ENCODE measurements at places on chromosomes 11 and 22. TPM values are rescaled to one million over a fixed set of nuclear protein-coding genes. Genes with fewer than 3 reads are reported as not detected.

DNA sequence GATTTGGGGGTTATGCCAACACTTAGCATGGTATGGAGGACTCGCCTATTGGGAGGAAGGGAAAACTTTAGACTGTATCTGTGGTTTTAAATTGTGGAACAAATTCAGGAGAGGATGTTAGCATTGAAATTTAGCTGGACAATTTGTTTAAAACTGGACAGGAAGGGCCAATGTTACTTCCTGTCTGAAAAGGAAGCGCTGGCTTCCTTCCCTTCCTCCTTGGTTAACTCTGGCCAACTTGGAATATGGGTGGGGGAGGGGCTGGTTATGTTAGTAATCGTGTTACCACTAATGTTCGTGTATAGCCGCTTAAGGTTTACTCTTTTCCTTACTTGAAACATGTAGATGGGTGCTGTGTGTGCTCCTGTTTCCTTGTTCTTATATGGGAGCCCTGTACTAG is 13.9 kb downstream of the CTNND1 start:
- H3K27me3 ChIP-seq: no peaks in the 10 kb centered on the region
- no peak overlapping the region for H3K27ac ChIP-seq
- H3K4me3 ChIP-seq: no peak overlapping the region
- DNase-seq: no peak
- H3K4me1 ChIP-seq: no peaks in the 10 kb centered on the region

DNA sequence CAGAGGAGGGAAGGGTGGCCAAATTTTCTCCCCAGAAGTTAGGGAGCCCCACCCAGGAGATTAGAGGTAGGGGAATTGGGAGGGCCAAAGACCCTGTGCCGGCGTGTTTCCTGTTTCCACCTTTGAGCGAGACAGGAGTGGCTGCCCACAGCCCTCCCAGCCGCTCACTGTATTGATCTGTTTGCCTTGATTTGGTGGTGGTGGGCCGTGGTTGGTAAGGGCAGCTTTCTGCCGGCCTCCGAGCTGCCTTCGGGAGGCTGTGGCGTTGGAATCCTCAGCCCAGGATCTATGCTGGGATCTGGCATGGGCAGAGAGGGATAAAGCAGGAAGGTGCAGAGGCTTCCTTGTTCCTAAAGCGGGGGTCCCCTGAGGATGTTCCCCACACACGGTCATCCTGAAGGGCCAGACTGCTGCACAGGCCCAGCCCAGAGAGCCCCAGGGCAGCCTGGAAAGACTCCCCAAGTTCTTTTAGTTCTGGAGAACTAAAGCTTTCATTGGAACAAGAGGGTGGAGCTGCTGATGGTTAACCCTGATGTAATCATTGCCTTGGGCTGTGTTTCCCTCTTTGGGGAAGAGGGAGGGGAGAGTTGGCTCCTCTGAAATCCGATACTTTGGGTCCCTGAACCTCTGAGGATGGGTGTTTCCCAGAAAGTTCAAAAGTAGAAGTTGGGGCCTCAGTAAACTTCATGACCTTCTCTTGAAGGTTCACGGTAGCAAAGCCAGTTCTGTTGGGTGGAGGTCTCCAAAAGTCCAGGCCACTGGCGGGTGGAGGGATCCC is 7.2 kb downstream of the FAM83F start:
- H3K27me3 ChIP-seq: no peaks in the 10 kb centered on the region
- H3K27ac ChIP-seq: no peak overlapping the region
- H3K36me3 ChIP-seq: no peaks in the 10 kb centered on the region

Gene C11orf91
- total RNA-seq: not detected

DNA sequence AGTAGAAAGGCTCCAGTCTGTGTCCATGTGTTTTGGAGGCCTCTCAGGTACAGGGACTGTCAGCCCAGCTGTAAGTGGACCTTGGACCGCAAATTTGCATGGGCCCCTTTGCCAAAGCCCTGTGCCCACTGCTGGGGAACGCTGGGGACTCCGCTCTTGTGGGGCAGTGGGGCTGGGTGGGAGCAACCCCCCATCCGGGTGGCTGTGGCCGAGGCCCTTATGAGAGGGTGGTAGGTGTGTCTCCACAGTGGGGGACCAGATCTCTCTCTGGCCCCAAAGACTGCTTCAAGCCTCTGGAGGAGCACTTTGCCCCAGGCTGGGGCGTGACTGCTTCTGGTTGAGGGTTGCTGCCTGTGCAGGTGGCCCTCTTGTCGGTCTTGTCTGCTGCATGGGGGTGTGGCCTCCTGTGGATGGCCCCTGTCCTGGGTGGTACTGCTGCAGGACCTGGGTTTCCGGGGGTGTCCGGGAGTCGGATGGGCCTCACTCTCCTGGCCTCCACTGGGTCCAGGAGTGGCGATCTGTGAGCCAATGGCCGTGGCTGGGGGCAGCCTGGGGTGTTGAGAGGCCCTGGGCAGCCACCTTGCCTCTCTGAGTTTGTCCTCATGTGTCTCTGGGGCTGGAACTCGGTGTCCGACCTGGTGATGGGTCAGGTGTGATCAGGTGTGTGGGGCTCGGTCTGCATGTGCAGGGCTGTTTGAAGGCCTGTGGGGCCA is 15.9 kb downstream of the KCNQ1 start:
- no peak for DNase-seq
- H3K36me3 ChIP-seq: no peaks in the 10 kb centered on the region
- no peaks in the 10 kb centered on the region for H3K27me3 ChIP-seq
- H3K27ac ChIP-seq: no peak overlapping the region

DNA sequence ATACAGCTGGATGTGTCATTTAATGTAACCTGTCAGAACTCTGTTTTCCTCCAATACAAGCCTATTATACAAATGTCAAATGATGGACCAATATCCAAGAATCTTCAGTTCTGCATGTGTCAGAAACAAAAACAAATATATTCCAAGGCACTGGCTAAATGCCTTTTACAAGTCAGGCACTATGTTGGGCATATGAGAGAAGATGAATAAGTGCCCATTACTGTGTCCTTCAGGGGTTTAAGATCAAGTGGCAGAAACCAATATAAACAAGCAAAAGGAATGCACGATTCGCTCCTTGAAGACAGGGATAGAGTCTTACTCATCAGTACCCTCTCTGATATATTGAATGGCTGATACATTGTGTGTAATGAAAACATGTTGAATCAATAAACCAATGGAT is 254.4 kb downstream of the TTC28 start:
- no peak overlapping the region for H3K27ac ChIP-seq
- no peaks in the 10 kb centered on the region for H3K4me1 ChIP-seq
- no peak overlapping the region for H3K4me3 ChIP-seq
- no peaks in the 10 kb centered on the region for H3K36me3 ChIP-seq

- no peaks in the 10 kb centered on the region for H3K4me1 ChIP-seq
- no peak overlapping the region for H3K4me3 ChIP-seq
- DNase-seq: no peak
- no peak overlapping the region for H3K27ac ChIP-seq
These were observed 225.3 kb downstream of the ADAMTS15 start for GRCh38 chr11:130673698-130674097.

DNA sequence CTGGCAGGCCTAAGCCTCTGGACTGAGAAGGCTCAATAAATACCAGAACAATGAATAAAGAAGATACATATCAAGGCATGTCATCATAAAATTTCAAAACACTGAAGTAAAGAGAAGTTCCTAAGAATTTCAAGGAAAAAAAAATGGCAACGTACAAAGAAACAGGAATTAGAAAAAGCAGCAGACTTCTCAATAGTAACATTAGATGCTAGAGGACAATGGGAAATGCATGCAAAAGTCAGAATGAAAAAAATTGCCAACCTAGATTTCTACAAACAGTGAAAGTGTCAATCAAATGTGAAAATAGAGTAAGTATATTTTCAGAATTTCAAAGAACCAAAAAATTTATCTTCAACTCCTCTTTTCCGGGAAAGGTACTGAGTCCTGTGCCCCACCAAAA is 125.0 kb downstream of the KCNC1 start:
- no peak for DNase-seq
- no peaks in the 10 kb centered on the region for H3K4me1 ChIP-seq
- no peaks in the 10 kb centered on the region for H3K27me3 ChIP-seq
- no peak overlapping the region for H3K27ac ChIP-seq
- no peaks in the 10 kb centered on the region for H3K36me3 ChIP-seq

GRCh38 chr11:39249566-39250365 is 2209.7 kb downstream of the LRRC4C start:
- DNase-seq: no peak
- no peaks in the 10 kb centered on the region for H3K4me1 ChIP-seq
- H3K36me3 ChIP-seq: no peaks in the 10 kb centered on the region
- no peak overlapping the region for H3K27ac ChIP-seq
- no peak overlapping the region for H3K4me3 ChIP-seq

- no peak overlapping the region for H3K27ac ChIP-seq
- H3K36me3 ChIP-seq: no peaks in the 10 kb centered on the region
- no peak overlapping the region for H3K4me3 ChIP-seq
- no peaks in the 10 kb centered on the region for H3K4me1 ChIP-seq
These were observed 70.2 kb downstream of the SCN3B start for GRCh38 chr11:123584186-123584585.

DNA sequence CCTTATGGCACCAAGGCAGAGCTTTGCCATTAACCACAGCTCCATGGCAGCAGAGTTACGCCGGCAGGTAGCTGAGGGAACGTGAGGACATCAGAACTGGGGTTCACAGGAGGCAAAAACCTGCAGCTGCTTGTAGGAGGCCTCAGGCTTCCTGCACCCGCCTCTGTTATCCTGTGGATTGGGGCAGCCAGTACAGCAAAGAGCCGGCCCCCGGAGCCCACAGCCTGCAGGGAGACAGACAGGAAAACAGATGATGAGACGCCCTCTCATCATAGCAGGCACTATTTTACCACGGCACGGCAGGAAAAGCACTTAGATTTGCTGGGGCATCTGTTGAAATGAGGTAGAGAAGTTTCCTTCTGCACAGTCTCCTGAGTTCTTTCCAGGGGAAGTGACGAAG is 870.3 kb downstream of the TBC1D22A start:
- H3K27me3 ChIP-seq: no peaks in the 10 kb centered on the region
- no peak overlapping the region for H3K27ac ChIP-seq
- H3K4me3 ChIP-seq: no peak overlapping the region
- H3K36me3 ChIP-seq: no peaks in the 10 kb centered on the region

Gene ROBO4
- not detected for total RNA-seq

GRCh38 chr22:45781966-45782365 is 110.3 kb downstream of the ATXN10 start:
- no peak for DNase-seq
- H3K27ac ChIP-seq: no peak overlapping the region
- no peaks in the 10 kb centered on the region for H3K27me3 ChIP-seq
- H3K4me3 ChIP-seq: no peak overlapping the region
- no peaks in the 10 kb centered on the region for H3K36me3 ChIP-seq
- H3K4me1 ChIP-seq: no peaks in the 10 kb centered on the region

DNA sequence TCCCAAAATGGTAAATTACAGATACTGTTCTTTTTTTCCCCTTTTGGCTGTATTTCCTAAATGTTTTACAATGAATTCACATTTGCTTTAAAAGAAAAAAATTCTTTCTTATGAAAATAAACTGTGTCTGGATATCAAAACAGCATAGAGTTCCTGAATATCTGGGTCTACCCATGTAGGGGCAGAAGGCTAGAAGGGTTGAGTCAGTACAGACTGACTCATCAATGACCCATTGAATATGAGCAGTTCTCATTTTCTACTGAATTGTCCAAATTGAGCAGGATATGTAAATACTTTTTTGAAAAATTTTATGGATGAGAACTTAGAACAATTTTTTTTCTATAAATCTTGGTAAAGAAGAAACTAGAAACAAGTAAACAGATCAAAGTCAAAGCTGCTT is 16.3 kb upstream of the C11orf87 start:
- H3K27ac ChIP-seq: no peak overlapping the region
- no peak overlapping the region for H3K4me3 ChIP-seq
- no peaks in the 10 kb centered on the region for H3K4me1 ChIP-seq

DNA sequence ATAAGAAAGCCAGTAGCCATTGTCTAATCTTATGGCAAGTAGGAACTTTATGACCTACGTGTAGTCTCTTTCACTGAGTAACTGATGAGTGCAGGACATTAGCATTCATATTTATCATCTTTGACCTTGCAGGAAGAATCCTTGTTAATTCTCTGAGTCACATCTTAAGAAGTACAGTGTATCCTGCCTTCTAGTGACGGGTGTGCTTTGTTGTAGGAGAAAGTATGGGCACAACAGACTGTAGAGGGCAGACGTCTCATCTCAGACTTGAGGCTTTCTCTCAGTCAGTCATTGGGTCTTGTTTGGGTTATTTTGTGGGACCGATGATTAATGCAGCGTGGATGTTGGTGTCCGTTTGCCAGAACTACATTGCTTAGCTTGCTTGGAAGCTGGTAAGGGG is 6.8 kb downstream of the RNF214 start:
- H3K27me3 ChIP-seq: no peaks in the 10 kb centered on the region
- H3K27ac ChIP-seq: no peak overlapping the region
- H3K36me3 ChIP-seq: peaks cover 6% of the 10 kb centered on the region
- no peak for DNase-seq

- no peak overlapping the region for H3K27ac ChIP-seq
- no peaks in the 10 kb centered on the region for H3K4me1 ChIP-seq
- DNase-seq: no peak
- no peaks in the 10 kb centered on the region for H3K36me3 ChIP-seq
- H3K27me3 ChIP-seq: no peaks in the 10 kb centered on the region
- no peak overlapping the region for H3K4me3 ChIP-seq
These were observed 20.3 kb upstream of the TENM4 start for GRCh38 chr11:79461144-79461543.

Gene OR2AG2
- not detected for total RNA-seq

Gene CCDC87
- 0.20 TPM for total RNA-seq

Gene POLD3
- 57.5 TPM for total RNA-seq

DNA sequence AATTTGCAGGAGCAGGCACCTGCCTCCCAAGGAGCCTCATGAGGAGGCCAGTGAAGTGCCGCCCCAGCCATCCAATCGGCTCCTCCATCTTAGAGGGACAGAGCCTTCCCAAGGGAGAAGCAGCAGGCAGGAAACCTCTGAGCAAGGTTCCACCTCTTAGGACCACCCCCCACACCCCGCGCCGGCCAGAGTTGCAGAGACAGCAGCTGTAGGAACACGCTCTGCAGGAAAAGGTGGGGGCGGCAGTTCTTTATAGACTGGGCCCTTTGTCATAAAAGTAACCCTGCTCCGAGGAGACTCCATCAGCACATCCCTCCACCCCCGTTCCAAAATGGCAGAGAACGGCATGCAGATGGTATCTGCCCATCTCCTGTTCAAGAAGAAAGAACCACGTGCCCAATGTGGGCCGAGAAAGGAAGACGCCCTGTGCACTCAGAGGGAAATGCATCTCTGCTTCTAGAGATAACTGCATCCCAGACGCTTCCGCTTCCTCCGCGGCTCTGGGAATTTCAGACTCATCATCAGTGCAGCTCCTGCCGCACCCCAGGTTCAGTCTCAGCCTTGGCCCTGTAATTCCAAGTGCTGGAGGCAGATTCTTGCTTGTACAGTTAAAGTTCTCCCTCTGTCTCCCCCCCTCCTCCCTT is 98.5 kb downstream of the SPATA19 start:
- no peaks in the 10 kb centered on the region for H3K4me1 ChIP-seq
- no peak overlapping the region for H3K27ac ChIP-seq
- no peak overlapping the region for H3K4me3 ChIP-seq
- no peaks in the 10 kb centered on the region for H3K27me3 ChIP-seq
- DNase-seq: no peak

GRCh38 chr11:65858681-65859087 is 704 bp upstream of the CFL1 start:
- no peak for DNase-seq
- H3K27ac ChIP-seq: peak overlapping the region; percentile 93
- no peaks in the 10 kb centered on the region for H3K27me3 ChIP-seq

Gene NTM
- total RNA-seq: not detected

Gene DERL3
- 5.8 TPM for total RNA-seq

All from CD8-positive, alpha-beta memory T cell (primary cell).